ENCODE measurements at places on chromosomes 5 and 9. TPM values are rescaled to one million over a fixed set of nuclear protein-coding genes. Genes with fewer than 3 reads are reported as not detected.

DNA sequence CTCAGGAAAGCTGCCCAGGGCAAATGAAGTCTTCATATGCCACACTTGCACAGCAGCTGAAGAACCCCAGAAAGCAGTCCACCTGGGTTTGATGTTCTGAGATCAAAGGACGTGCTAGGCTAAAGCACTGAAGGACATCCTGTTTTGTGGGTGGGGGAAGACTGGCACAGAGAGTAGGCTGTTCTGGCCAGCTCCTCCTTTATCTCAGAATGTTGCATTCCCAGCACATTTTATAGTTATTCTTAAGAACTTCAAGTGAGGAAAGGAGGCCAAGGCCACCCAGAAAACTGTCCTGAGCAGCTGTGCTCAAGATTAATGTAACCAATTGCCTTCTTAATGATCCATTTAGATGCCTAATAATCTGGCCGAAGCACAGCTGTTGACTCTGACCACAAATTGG is 10.9 kb downstream of the SHOC1 start:
- DNase-seq, result no peak

- DNase-seq, result no peak
These were observed 34.9 kb downstream of the BICD2 start for GRCh38 chr9:92729735-92730155.

GRCh38 chr5:57784121-57784520 is 301.5 kb upstream of the ACTBL2 start:
- peak; percentile 9 for DNase-seq

Gene TAF1L
- total RNA-seq, result 0.07 TPM

Gene APBA1
- 0.44 TPM for total RNA-seq

Gene SYNPO
- total RNA-seq, result 1.8 TPM

- no peak for DNase-seq
These were observed 428.4 kb downstream of the KDM4C start for GRCh38 chr9:7186175-7186574.

DNA sequence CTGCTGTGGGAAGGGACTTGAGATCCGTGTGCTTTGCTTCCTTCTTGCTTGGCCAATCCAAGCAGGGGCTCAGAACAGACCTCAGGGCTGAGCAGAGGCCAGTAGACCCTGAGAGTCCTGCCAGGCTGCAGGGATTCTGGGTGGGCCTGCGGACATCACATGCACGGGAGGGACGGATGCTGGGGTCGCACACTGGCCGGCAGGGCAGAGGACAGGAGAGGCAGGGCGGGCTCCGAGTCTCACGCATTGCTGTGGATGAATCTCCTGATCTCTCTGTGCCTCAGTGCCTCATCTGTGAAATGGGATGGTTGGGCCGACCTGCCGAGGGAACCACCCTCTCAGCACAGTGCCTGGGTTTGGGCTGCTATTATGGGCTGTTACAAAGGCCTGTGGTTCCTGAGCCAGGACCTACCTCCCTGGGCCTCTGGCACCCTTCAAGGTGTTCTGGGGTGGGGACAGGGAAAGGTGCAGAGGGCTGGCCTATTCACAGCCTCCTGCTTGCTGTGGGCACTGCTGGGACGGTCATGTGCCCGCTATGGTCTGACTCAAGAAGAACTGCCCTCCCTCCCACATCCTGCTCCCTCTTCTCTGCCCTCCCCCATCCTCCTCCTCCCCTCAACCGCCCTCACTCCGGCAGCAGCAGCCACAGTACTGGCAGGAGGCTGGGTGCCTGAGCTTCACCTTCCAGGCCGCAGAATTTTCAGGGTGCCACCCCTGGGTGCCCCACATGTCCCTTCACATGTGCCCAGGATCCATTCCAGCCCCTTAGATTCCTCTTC is 43.3 kb downstream of the NCS1 start:
- DNase-seq, result no peak

GRCh38 chr5:142428036-142428772 is 103.4 kb upstream of the SPRY4 start:
- no peak for DNase-seq

GRCh38 chr9:108119530-108120113 is 630.1 kb upstream of the KLF4 start:
- no peak for DNase-seq

DNA sequence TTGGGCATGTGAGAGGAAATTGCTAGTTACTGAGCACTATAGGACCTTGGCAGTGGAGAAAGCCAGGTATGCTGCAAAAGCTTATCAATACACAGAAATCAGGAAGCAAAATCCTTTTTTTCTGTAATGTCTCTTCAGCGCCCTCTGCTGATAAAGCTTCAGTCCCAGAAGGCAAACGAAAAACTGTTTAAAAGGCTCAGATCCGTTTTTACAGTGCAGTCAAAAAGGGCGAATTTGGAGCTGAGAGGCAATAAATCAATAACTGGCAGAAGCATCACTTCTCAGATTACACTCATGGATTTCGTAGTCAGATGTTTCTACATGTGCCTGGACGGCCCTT is 1.1 kb upstream of the MAN2A1 start:
- DNase-seq, result no peak

DNA sequence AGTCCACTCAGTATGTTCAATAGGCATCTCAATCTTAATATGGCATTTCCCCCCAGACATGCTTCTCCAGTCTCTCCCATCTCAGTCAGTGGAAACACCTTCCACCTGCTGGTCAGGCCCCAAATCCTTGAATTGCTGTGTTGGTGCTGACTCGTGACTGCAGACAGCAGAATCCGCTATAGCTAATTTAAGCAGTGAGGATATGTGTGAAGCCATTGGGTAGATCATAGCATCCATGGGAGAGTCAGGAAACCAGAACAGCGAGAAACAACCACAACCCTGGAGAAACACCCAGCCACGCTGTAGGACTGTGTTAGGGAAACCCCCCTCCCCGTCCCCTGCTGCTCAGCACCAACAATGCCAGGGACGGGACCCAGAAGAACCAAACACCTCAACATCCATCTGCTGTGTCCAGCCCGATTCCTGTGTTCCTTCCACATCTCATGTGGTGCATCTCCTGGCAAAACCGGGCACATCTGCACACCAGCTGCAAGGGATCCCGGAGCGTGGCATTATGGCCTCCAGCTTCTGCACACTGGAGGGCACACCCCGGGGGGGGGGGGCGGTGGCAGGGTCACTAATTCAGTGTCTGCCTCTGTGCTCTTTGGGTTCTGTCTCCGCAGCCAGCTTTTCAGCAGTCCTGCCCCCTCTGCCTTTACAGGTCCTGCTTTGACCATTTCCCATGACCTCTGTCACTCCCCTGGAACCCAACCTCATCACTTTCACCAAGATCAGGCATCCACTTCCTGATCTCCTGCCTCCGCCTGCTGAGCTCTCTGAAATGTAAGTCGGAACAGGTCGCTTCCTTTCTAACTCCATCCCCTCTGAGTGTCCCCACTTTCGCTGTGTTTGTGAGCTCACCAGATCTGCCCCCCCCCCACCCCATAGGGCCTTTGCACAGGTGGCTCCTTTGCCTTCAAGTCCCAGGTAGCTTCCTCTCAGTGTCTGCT is 2.4 kb upstream of the PLEKHG4B start:
- DNase-seq, result no peak

DNA sequence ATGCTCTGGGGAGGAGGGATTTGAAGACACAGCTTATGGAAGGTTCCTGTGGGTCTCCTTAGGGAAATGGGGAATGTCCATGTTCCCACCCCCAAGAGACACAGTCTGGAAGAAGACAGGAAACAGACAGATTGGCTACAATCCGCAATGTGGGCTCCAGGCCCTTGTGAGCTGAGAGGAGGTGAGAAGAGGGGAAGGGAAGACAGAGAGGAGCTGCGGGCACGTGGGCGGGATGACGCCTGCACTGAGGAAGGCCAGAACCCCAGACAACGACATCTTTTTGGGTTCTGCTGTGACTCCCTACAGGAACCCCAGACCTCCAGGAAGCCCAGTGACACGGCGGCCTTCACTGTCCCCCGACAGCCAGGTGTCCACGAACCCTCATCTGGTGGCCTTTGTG is 29.9 kb upstream of the NKD2 start:
- no peak for DNase-seq

DNA sequence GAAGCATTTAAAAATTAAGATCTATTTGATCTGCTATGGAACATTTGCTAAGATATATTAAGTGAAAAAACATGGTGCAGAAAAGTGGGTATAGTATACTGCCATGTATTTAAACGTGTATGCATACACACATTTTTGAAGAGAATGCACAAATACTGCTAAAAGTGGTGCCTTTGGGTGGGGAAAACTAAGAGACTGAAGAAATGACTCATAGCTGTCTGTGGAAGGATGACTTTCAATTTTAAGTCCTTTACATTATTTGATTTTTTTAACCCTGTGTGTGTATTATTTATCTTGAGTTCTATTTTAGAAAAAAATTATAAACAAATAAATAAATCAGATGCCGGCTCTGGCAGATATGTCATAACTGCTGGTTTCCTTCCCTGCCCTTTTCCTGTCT is 120.7 kb upstream of the SLIT3 start:
- no peak for DNase-seq

DNA sequence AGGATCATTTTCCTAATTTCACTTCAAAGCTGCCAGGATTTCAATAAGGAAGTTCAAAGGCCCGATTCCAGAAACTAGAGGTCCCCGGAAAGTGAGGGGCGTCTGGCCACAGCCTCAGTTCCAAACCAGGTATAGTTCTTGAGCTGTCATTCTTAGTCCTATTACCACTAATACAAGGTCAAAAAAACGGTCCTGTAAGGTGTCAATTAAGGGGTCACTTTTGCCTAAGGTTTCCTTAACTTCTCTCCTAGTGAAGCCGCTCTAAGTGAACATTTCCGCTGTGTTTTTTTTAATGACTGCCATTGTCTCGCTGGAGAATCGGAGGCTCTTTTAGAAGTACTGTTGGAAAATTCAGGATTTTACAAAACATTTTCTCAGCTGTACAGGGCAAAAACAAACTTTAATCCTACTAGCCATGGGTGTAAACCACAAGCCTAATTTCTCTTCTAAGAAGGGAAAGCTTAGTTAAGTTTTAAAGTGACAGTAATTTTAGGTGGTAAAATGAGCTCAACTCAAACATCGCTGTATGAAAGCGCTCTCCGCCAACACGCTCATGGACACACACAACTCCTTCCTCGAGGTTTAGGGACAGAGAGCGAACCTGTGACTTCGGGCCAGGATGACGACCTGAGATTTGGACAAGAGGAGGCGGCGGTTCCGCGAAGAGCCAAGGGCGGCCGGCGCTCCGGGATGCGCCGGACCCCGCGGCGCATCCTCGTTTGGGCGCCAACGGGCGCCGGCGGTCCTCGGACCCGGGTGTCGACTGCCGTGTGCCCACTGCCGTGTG is 76.7 kb upstream of the IFNE start:
- no peak for DNase-seq

GRCh38 chr5:134524272-134524825 is 1.1 kb upstream of the JADE2 start:
- DNase-seq, result peak; percentile 77

GRCh38 chr5:66864240-66864884 is 268.2 kb downstream of the MAST4 start:
- DNase-seq, result no peak

DNA sequence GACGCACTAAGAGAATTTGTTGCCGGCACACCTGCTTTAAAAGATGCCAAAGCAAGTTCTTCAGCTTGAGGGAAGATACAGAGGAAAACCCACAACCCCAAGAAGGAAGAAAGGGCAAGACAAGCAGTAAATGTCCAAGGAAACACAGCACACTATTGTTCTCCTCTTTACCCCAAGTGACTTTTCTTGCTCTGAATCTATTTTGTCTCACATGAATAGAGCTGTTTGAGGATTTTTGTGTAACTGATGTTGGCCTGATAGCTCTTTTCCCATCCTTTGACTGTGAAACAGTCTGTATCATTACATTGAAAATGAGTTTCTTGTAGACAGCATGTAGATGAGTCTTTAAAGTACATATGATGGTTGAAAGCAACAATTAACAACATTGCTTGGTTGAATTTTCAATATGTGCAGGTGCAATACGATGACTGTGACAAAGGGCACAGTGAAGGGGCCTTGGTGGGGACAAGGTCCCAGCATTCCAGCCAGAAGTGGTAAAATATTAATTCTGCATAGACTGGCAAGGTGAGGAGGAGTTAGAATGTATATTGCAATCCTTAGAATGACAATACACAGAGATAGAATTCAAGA is 16.8 kb upstream of the CEP72 start:
- no peak for DNase-seq

Gene N4BP3
- total RNA-seq, result 1.1 TPM

Gene GAS1
- total RNA-seq, result not detected

Gene GEMIN5
- total RNA-seq, result 18.6 TPM

Gene ANKRD34B
- 0.15 TPM for total RNA-seq

DNA sequence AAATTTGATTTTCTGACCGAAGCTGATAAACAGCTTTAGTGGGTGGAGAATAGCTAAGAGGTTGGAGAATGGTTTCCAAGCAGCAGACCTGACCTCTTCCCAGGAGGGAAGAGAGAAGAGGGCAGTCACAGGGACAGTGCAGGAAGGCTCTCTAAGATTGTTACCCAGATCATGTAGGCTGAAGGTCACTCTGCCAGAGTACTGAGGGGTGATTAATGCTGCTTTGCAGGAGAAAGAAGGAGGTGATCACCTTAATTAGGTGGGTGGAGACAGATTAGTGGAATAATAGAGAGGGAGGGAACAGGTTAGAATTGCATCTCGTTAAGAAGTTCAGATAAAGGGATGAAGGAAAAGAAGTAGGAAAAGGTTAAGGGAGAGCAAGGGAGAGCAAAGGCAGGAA is 440.5 kb downstream of the BRINP1 start:
- DNase-seq, result no peak

- DNase-seq, result no peak
These were observed 691.8 kb downstream of the MTRR start for GRCh38 chr5:8560776-8561175.

Gene ZFP37
- 0.90 TPM for total RNA-seq

- DNase-seq, result no peak
These were observed 339.5 kb downstream of the CTNND2 start for GRCh38 chr5:11564706-11565105.

GRCh38 chr5:36367524-36367923 is 65.8 kb upstream of the RANBP3L start:
- no peak for DNase-seq

Gene STING1
- total RNA-seq, result 27.4 TPM

Gene OLFM1
- not detected for total RNA-seq

DNA sequence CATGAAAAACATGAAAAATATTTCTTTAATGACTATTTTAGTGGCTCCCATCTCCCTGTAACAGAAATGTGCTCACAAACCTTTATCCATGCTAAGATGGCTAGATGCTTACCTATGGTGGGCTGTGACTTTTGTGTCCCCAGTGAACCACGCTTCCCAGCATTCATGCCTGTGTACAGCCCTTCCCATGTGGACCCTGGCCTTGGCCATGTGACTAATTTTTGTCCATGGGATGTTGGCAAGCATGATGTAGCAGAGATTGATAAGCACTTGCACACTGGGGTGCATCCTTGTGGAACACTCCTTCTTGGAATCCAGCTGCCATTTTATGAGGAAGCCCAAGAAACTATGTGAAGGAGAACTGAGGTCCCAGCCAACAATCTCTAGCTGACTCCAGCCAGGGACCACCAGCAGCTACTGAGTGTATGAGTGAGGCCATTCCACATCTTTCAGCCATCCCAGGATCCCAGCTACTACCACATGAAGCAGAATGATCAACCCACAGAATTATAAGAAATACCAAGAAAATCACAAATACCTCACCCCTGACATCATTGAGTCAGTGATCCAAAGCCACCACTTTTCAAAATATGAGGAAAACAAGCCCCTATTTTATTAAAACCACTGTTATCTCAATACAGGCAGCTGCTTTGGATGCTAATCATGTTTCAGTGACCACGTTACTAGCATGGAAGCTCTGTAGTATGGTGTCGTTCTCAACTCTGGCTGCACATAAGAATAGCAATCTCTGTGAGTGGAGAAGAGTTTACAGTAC is 16.1 kb upstream of the RAI14 start:
- DNase-seq, result no peak

Data from PC-9 (cell line).